ENCODE measurements at places on chromosomes 12 and 14.

- DNase-seq, result peak; percentile 82
These were observed 97.5 kb downstream of the ZFP36L1 start for GRCh38 chr14:68695326-68695768.

GRCh38 chr14:89458713-89459420, 41.8 kb upstream of the FOXN3 start:
- DNase-seq, result no peak

- DNase-seq, result peak; percentile 93
These were observed 19.3 kb upstream of the KRT7 start for GRCh38 chr12:52213564-52214420.

DNA sequence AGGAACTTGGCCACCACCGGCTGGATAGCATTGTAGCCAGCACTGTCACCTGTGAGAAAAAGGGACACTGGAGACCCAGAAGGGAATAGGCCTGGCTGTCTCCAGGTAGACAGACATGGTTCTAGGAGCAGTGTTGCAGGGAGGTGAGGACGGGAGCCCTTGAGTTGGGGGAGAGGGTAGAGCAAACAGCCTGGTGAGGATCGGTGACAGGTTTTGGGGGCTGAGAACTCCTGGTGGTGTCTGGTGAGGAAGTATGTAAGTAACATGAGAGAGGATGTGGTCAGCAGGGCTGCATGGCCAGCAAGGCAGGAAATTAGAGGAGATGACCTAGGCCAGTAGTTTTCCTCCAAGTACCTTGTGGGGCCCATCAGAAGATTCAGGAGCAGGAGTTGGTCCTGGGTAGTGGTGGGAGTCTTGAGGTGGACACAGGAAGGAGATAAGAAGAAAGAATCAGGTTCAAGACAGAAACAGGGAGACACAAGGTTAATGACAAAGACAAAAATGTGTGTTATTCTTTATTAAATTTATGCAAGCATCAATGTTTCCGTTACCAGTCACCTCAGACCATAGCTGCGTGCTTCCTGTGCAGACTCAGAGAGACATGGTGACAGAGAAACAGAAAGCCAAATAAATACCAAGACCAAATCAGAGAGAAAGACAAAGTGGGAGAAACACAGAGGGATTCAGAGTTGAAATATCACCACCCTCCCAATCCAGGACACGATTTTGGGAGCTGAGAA, at the start of gene ARHGAP9:
Gene ARHGAP9 (minus strand): TSS at position 491 of the 740 bp plus-strand sequence. CDS start 460 bp downstream, at position 31.
- no peak for DNase-seq
